Fibroblast of lung (primary cell): ENCODE measurements at places on chromosomes 1 and 21. TPM values are rescaled to one million over a fixed set of nuclear protein-coding genes. Genes with fewer than 3 reads are reported as not detected.

ST6GALNAC5 gene
- 0.24 and 0.37 TPM in 2 replicates for polyA plus RNA-seq

ATP6V1G3 gene
- 0.12 TPM in 1 of 2 replicates, not detected in the other for polyA plus RNA-seq

CD244 gene
- not detected in 2 replicates for polyA plus RNA-seq

GRCh38 chr1:246566128-246566812, at the start of the genes CNST and TFB2M:
TSS of gene CNST (plus strand) at chr1:246566456. CDS start at chr1:246591563, 25,107 bp downstream.
TSS of gene TFB2M (minus strand) at chr1:246566261. CDS start at chr1:246566138, 123 bp downstream.
- H3K27ac ChIP-seq: peak within 1 kb of the TSS; percentile 97
- peaks cover 7% of the 10 kb centered on the region for H3K4me1 ChIP-seq
- H3K4me3 ChIP-seq: peak within 1 kb of the TSS; percentile 99
- no peaks in the 10 kb centered on the region for H3K27me3 ChIP-seq
- peak; percentile 99 for DNase-seq

DNA sequence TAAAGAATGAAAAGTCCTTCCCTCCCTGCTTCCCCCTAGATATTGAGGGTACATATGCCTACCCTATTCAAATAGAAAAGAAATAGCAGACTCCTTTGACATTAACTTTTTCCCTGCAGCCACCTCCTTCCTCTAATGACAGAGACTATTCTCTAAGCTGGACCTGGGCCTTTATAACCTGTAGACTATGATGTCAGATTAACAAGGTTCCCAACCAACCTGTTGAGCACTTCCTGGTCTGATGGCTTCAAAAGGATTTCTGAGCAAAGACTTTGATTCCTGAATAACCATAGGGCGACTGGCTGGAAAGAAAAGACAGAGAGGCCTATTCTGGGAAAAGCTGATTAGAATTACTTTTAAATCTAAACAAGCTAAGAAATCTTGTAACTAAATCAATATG, 18.4 kb upstream of the C1orf216 start:
- peaks cover 2% of the 10 kb centered on the region for H3K36me3 ChIP-seq
- no peaks in the 10 kb centered on the region for H3K4me1 ChIP-seq
- no peak overlapping the region for H3K27ac ChIP-seq

DNA sequence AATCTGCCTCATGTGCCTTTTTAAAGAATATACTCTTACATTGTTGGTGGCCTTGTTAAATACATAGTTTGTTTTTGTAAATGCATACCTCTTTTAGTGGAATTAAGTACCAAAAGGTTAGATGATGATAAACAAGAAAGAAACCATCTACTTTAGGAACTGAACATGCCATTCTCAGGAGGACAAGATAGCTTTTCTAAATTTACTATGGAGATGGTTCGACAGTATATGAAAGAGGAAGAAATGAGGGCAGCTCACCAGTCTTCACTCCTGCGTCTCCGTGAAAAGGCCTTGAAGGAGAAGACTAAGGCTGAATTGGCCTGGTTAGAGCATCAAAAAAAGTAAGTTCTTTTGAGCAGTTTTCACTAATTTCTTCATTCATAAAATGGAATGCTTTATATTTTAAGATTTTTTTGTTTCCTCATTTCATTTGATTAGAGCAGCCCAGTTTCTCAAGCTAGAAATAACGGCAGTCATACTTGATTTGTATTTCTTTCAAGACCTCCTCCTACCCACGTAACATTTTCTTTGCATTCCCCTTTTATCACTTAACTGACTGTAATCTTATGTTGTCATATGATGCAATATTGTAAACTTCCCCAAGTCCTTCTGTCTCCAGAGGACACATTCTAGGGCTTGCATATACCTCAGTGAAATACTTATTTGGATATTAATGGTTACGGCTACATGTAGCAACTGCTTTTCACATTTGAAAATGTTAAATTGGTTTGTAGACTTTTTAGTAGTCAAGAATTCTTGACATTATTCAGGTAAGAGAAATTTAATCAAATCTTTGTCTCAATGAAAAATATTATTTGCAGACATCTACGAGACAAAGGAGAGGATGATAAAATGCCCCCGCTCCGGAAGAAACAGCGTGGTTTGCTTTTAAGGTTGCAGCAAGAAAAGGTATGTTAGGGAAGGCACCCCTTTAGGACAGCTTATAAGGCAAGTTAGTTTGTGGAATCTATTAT, 99.3 kb downstream of the CEP350 start:
- no peaks in the 10 kb centered on the region for H3K4me1 ChIP-seq
- no peak overlapping the region for H3K27ac ChIP-seq
- H3K27me3 ChIP-seq: no peaks in the 10 kb centered on the region
- H3K36me3 ChIP-seq: no peaks in the 10 kb centered on the region
- H3K4me3 ChIP-seq: no peak overlapping the region
- DNase-seq: peak; percentile 14
